Daoy (cell line): ENCODE measurements at places on chromosomes 11 and 22.

- no peak for DNase-seq
Observed at GRCh38 chr22:45832959-45833580, 143.9 kb downstream of the WNT7B start.

DNA sequence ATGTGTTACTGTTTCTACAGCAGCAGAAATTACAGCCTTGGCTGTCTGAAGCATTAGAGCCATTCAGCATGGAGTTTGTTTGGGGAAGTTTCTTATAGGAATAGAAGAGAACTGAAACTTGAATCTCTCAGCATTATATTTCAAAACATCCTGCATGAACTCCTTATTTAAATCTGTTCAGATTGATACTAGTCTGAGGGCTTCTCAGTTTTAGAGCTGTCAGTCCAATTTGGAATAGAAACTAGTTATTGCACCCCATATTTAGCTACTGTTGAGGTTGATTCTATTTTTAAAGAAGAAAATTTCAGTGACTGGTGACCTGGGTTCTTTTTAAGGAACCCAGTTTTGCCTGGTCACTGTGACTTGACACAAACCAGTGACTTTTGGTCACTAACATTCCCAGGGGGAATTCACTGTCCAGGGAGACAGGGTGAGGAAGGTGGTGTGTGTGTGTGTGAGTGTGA lies 126.0 kb upstream of the TTC12 start:
- DNase-seq: no peak

GRCh38 chr11:63564056-63564774 lies 1.0 kb upstream of the PLAAT2 start:
- DNase-seq: no peak

- no peak for DNase-seq
Observed at GRCh38 chr11:313787-314553, at the start of gene IFITM1. TSS of gene IFITM1 (plus strand) at chr11:314040. CDS start at chr11:314171, 131 bp downstream.

DNA sequence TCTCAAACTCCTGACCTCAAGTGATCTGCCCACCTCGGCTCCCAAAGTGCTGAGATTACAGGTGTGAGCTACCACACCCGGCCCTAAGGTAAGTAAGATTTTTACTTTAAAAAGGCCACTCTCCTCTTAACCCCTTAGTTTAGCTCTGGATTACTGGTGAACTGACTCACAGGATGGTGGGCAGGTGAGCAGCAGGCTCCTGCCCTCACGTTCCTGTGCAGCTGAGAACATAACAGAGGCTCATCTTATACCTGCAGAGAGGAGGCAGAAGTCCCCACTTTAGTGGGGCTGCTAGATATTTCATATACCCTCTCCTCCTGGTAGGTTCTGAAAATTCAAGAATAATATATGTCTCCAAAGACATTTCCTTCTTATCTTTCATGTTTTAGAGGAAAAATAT lies 17.1 kb upstream of the SERPIND1 start:
- DNase-seq: no peak

GRCh38 chr11:65315204-65315865 lies 669 bp downstream of the CDC42EP2 start:
- peak; percentile 87 for DNase-seq

DNA sequence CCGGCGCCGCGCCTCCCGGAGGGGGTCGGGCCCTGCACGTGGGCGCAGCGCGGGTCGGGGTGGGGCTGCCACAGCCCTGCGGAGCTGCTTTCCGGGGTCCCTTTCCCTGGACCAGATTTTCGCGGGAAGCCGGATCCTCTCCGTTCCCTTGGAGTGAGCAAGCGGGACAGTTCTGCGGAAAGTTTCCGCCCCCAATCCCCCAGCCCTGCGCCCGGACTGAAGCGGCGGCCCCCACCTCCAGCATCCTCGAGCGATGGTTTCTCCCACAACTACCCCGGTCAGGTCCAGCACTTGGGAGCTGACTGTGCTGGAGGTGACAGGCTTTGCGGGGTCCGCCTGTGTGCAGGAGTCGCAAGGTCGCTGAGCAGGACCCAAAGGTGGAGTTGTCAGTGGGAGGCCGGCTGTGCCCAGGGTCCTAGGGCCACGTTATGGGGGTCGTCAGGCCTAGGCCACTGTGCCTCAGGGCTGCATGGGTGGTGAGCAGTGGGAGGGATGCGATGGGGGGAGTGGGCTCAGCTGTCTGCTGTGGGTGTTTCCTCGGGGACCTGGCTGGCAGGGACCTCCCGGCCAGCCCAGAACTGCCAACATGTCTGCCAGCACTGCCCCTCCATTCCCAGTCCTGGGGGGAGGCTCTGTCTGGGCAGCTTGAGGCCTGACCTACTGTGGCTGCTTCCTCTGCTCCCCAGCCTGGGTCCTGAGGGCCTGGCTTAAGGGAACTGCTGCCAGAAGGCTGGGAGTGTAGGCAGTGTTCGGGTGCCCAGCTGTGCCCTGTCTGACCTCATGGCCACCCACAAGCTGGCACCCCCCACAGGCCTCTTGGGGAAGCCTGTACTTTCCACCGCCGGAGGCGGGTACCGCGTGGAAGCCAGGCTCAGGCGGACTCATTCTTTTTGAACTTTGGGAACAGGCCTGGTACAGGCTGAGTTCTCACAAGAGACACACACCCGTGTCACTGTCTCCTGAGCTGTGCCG lies 726 bp downstream of the ST3GAL4 start:
- DNase-seq: peak; percentile 52

DNA sequence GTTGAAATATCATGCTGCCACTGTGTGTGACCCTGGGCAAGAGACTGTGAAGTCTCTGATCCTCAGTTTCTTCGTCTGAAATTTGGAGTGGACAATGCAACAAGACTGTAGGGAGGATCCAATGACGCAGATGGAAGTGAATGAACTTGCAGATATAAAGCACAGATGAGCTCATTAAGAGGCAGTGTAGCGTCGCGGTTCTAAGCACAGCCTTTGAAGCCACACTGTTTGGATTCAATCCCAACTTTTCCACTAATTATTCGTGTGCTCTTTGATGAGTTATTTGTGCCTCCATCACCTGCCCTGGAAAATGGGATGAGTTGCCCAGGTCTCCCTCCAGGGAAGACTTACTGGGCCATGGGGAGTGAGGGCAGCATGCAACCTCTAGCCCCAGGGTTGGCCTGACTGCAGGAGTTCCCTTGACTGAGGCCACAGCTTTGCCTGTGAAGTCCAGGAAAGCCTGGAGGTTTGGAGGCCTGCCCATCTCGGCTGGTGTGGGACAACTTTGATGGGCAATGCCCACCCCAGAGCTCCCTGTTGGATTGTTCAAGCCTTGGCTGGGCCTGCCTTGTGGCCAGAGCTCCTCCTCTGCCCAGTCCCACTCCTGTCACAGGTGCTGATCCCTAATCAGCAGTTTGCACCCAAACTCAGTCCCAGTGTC lies 266.0 kb upstream of the B3GAT1 start:
- no peak for DNase-seq

DNA sequence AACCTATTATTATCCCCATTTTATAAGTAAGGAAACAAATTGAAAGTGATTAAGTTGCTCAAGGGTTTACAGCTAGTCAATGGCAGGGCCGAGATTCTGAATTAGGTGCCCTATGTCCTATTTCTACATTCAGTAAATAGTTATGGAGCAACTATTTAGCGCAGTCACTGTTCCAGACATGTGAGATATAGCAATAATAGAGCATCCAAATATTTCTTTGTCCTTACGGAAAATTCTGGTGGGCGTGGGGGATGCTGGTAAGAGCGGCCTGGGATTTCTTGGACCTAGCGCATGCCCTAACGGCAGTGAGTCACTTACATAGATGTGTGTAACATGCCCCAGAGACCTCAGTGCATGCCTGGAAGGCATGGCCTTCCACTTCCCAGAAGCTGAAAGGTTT lies 4.4 kb downstream of the DTX4 start:
- no peak for DNase-seq

GRCh38 chr22:35430897-35431322 lies 31.0 kb downstream of the MCM5 start:
- peak; percentile 95 for DNase-seq

DNA sequence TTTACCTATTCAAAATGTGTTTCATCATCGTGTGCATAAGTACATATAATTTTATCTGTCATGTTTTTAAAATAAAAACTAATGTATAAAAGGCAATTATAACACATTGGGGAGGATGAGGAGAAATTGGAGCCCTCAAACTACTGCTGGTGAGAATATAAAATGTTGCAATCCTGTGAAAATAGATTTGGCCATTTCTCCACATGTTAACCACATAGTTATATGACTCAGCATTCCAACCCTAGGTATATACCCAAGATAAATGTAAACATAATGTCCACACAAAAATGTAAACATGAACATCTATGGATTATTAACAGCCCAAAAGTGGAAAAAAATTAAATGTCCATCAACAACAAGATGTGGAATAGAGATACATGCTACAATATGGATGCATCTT lies 928.0 kb upstream of the FAT3 start:
- no peak for DNase-seq

DNA sequence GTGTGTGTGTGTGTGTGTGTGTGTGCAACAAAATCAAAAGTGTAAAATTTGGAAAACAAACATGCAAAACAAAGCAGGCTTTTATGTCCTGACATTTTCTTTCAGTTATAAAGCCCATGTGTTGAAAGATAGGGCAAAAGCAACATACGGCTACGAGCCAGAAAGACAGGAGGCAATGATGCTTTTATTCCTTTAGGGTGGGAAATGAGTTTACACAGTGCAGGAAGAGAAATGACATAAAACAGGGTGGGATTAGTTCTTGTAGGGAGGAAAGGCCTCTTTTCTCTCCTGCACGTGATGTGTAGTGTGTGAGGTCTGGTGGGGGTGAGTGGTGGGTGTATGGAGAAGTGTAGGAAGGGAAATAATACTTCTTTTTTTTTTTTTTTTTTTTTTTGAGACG lies 29.4 kb downstream of the IL18 start:
- DNase-seq: no peak

DNA sequence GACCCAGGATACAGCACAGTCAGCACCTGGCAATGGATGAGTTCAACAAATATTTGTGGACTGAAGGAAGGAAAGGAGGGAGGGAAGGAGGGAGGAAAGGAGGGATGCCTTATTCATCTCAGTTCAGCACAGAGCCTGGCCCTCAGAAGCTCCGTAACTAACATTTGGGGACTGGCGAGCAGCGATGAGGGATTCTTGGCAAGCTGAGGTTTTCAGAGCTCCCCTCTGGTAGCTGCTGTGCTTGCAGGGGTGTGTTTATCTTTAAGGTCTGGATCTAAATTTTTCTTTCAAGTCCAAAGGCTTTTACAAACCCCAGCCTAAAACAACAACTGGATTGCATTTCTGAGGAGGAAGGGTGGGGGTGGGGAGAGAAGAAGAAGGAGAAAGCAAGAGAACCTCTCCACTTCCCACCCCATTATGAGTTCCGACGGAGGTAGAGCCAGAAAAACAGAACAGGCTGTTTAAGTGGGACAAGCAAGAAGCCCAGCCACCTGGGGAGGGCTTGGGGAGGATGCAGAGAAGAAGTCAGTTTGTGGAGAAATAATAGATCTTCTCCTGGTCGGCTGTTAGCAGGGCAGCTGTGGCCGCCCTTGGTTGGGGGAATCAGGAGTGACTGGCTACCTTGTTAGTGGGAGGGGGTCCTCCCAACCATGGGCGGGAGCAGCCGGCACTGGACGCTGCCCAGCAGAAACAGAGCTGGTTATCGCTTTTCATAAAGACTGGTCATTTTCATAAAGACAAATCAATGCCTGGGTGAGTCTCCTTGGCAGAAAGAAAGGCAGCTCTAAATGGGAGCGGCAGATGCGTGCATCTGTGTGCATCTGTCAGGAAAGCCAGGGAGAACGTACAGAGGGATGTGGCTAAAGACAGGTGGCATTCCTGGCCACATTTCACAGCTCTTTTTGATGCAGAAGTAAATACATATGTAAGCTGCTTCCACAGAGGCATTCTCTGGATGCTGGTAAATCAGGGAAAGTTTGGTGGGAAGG lies 78.0 kb downstream of the TSPAN18 start:
- no peak for DNase-seq
